ENCODE measurements at places on chromosomes 6 and 20. TPM values are rescaled to one million over a fixed set of nuclear protein-coding genes. Genes with fewer than 3 reads are reported as not detected.

Gene PSMB9
- polyA plus RNA-seq = 7.1 TPM

Gene TCF19
- polyA plus RNA-seq = 11.7 TPM

Gene PAX1
- polyA plus RNA-seq = 4.0 TPM

Gene SPATA2
- 5.0 TPM for polyA plus RNA-seq

Gene MYT1
- polyA plus RNA-seq = 0.12 TPM

Gene PREX1
- polyA plus RNA-seq = 24.3 TPM

Gene DEF6
- polyA plus RNA-seq = 12.0 TPM

Gene CPXM1
- 45.0 TPM for polyA plus RNA-seq

Gene PSORS1C2
- polyA plus RNA-seq = not detected

Gene TBC1D7
- 20.1 TPM for polyA plus RNA-seq

Gene C4B
- 12.5 TPM for polyA plus RNA-seq

Gene KCNK5
- 1.2 TPM for polyA plus RNA-seq

Gene BCL2L1
- 35.8 TPM for polyA plus RNA-seq

Gene OTOR
- polyA plus RNA-seq = 0.12 TPM

Gene SMPDL3A
- 13.0 TPM for polyA plus RNA-seq

Gene MUC21
- polyA plus RNA-seq = not detected

Gene PLN
- 8.9 TPM for polyA plus RNA-seq

Gene HDGFL1
- polyA plus RNA-seq = not detected

Gene OR2J3
- polyA plus RNA-seq = not detected

Gene BPI
- 0.83 TPM for polyA plus RNA-seq

Gene CCN6
- polyA plus RNA-seq = 0.33 TPM

Gene TNXB
- 145 TPM for polyA plus RNA-seq

Gene HRH3
- 0.32 TPM for polyA plus RNA-seq

Gene OARD1
- 17.7 TPM for polyA plus RNA-seq

Gene ADAM33
- polyA plus RNA-seq = 74.5 TPM

Gene TAP2
- polyA plus RNA-seq = 5.2 TPM

Gene OLIG3
- not detected for polyA plus RNA-seq

Gene OR5V1
- polyA plus RNA-seq = not detected

Gene EYS
- polyA plus RNA-seq = 0.24 TPM

Gene MYB
- polyA plus RNA-seq = 1.2 TPM

Gene RCAN2
- polyA plus RNA-seq = 3.6 TPM

Gene NKX2-2
- polyA plus RNA-seq = 0.11 TPM

Gene FAM83D
- polyA plus RNA-seq = 6.6 TPM

Gene OOEP
- not detected for polyA plus RNA-seq

Gene DPPA5
- not detected for polyA plus RNA-seq

Gene PPP1R3G
- polyA plus RNA-seq = 2.2 TPM

Gene NKAPL
- 1.3 TPM for polyA plus RNA-seq

Gene TFAP2C
- polyA plus RNA-seq = not detected

Gene KCNS1
- polyA plus RNA-seq = 0.07 TPM

Gene SLC17A5
- polyA plus RNA-seq = 18.2 TPM

Gene SLC35F1
- 1.7 TPM for polyA plus RNA-seq

Data from muscle of back (tissue), 13 donors.